ENCODE measurements at places on chromosomes 13 and 19.

GRCh38 chr13:79455331-79455730, 25.6 kb upstream of the NDFIP2 start:
- DNase-seq, result no peak

DNA sequence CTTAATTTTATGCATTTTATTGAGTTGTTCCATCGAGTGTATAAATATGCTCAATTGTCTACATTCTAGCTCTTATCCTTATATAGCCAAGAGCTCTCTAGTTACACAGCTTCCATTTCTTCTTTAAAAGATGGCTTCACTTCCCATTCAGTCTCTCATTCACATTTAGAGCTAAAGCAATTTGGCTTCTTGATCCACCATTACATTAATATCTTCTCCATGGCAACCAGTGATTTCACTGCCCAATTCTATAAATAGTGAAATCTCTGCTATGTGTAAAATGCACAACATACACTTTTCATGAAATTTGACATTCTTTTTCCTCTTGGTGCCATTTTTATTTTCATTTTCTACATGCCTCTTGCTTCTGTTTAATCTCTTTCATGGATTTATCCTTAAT, 696.9 kb upstream of the ATXN8OS start:
- DNase-seq, result no peak

DNA sequence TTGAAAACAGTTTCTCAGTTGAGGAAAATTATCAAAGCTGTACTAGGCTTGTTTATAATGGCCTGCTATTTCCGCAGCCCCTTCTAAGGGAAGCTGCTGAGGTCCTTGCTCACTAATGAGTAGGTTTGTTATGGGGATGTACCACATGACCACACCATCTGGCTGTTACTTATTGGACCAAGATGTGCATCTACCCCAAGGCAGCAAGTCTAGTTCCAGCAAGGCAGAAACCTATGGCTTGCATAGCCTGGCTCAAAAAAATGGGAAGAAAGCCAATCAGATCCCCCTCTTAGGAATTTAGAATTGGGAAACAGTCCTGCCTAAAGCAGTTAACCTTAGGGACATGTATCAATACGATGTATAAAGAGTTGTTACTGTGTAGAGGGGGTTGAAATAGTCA, 186.5 kb upstream of the SPRY2 start:
- DNase-seq, result no peak

DNA sequence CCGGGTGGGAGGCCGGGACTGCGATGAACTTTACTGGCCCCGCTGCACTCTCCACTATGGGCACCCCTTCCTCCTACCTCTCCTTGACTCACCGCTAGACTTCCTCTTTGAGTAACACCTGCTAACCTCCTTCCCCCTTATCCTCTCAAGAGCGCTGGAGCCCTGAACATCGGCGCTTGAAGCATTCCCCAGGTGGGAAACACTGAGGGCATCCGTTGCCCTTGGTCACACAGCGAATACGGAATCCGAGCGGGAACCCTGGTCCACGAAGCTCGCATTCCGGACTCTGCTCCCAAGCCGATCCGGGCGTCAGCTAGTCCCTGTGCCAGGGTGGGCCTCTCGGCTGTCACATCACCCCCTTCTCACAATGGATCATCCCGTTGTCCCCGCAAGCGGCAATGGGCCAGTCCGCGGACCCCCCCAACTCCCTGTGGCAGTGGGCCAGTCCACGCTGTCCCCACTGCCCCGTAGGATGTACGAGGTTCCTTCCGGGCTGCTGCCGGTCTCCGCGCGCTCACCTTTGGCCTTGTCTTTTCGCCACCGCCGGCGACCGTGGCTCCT, 4.2 kb downstream of the LIPE start:
- DNase-seq, result peak; percentile 30

DNA sequence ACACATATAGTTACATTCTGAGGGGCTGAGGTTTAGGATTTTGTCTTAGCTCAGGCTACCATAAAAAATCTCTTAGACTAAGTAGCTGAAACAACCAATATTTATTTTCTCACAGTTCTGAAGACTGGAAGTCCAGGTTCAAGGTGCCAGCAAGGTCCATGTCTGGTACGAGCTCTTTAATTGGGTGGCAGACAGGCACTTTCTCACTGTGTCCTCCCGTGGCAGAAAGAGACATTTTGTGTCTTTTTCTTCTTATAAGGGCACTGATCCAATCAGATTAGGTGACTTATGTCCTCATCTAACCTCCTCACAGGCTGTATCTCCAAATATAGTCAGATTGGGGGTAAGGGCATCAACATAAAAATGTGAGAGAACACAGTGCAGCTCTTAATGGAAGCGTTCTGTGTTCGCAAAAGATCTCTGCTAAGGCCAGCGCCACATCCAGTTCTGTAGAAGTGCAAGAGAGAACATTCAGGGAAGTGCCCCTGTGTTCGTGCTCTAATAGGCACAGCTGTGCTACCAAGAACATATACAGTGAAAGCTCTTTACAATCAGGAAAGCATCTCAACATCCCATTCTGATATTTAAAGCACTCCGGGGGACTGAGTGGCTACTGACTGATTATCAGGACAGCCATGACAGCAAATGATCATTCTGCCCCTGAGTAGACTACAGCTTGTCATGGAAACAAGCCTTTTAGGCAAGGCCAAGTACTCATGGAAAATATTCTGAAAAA, 819.2 kb downstream of the LIG4 start:
- DNase-seq, result no peak

- DNase-seq, result no peak
These were observed 6.0 kb downstream of the EHD2 start for GRCh38 chr19:47719047-47719859.

DNA sequence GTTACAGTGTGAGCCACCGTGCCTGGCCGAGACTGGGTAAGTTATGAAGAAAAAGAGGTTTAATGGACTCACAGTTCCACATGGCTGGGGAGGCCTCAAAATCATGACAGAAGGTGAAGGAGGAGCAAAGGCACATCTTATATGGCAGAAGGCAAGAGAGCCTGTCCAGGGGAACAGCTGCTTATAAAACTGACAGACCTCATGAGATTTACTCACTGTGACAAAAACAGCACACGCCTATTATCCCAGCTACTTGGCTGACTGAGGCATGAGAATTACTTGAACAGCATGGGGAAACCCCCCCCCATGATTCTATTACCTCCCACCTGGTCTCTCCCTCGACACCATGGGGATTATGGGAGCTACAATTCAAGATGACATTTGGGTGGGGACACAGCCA, 23.4 kb upstream of the ZNF561 start:
- no peak for DNase-seq

- DNase-seq, result no peak
These were observed 13.3 kb downstream of the ZC3H4 start for GRCh38 chr19:47100290-47100689.

DNA sequence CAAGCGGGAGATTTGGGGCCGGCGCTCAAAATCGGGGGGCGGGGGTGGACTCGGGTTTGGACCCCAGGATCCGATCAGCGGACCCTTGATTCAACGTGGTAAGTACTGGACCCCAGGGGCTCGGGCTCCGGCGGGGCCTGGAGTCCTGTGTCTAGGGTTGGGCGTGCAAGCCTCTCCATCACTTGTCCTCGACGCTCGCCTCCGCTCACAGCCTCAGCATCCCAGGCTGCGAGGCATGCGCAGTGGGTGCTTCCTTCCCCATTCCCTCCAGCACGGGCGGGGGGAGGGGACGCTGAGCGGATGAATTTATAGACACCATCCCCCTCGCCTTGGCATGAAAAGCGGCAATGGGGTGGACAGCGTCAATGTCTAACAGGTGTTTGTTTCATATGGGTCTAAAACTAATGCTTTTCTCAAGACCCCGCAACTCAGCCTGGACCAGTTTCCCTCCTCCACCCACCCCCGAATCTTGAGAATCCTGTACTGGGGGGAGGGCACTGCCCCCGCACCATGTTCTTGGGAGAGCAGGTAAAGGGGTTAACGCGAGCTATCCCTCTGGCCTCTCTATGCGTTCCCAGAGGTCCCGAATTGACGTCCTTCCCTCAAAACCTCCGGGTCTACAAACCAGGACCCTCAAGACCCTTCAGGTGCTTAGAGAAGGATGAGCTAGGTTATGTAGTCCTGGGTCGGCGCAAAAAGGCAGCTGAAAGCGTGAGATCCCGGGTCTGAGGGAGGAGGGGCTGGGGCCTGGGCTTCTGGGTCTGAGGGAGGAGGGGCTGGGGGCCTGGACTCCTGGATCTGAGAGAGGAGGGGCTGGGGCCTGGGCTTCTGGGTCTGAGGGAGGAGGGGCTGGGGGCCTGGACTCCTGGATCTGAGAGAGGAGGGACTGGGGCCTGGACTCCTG, 579 bp downstream of the CPT1C start:
- no peak for DNase-seq

GRCh38 chr19:56896095-56896494, 55.6 kb upstream of the PEG3 start:
- DNase-seq, result no peak

- DNase-seq, result peak; percentile 17
These were observed 558 bp downstream of the MZT1 start for GRCh38 chr13:72726726-72727416.

GRCh38 chr13:22049384-22049783, 378.5 kb downstream of the FGF9 start:
- no peak for DNase-seq

- DNase-seq, result no peak
These were observed 64.0 kb downstream of the RXFP2 start for GRCh38 chr13:31803311-31803710.

DNA sequence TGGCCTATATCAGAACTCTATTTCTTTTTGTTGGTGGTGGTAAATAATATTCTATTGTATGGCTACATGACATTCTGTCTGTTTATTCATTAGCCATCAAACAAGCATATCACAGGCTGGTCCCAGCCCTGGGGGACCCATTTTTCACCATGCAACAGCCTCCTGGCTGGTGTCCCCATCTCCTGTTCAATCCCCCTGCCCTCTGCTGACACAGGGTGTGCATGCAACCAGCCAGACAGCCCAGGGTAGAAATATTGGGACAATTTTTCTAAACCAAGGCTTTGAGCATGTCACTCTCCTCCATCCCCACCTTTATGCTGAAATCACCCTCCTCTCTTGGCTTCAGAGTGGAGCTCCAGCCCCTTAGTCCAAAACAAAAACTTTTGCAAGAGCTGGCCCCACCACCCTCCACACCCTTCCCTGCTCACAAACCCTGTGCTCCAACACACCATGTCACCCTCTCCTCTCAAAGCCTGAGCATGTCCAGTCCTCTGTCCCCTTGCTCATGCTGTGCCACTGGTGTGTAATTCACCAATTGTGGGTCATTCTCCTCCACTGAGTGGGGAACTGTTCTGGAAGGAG, 153.0 kb upstream of the UQCRFS1 start:
- no peak for DNase-seq

DNA sequence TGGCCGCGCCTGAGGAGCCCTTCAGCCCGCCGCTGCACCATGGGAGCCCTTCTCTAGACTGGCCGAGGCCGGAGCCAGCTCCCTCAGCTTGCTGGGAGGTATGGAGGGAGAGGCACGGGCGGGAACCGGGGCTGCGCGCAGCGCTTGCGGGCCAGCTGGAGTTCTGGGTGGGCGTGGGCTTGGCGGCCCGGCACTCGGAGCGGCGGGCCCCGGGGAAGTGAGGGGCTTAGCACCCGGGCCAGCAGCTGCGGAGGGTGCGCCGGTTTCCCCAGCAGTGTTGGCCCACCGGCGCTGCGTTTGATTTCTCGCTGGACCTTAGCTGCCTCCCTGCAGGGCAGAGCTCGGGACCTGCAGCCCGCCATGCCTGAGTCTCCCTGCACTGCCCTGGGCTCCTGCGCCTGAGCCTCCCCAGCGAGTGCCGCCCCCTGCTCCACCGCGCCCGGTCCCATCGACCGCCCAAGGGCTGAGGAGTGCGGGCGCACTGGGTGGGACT, 1890.0 kb upstream of the PCDH20 start:
- no peak for DNase-seq

DNA sequence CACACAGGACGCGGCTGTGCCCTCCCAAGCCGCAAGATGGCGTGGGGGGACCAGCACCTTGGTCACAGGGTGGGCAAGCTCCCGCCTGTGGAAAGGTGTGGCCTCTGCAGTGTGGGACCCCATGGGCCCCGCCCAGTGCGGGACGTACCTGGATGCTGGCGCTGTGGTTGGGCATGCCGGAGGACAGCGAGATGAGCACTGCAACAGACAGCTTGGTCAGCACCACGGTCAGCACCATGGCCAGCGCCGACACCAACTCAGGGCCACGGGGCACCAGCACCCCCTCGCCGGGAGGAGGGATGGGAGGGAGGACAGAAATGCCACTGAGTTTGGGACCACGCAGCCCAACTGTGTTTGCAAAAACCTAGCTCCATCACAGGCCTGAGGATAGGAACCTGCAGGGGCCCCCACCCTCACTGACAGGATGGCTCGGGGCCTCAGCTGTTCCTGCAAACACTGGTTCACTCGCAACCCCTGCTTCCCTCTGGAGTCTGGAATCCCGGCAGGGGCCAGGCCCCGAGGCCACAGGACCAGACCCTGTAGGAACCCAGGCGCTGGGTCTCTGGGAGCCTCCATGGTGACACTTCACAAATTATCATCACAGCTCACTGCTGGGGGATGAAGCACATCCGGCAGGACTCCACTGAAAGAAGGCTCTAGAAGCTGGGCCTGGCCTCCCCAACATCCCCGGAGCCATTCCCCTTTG, 27.1 kb downstream of the IZUMO4 start:
- DNase-seq, result no peak

- DNase-seq, result peak; percentile 23
These were observed 18.8 kb downstream of the PDCD5 start for GRCh38 chr19:32599736-32600157.

GRCh38 chr19:58395220-58395978, at the start of gene RNF225:
Gene RNF225 (plus strand): TSS chr19:58395656. CDS start chr19:58396090, 434 bp downstream.
- peak; percentile 23 for DNase-seq

DNA sequence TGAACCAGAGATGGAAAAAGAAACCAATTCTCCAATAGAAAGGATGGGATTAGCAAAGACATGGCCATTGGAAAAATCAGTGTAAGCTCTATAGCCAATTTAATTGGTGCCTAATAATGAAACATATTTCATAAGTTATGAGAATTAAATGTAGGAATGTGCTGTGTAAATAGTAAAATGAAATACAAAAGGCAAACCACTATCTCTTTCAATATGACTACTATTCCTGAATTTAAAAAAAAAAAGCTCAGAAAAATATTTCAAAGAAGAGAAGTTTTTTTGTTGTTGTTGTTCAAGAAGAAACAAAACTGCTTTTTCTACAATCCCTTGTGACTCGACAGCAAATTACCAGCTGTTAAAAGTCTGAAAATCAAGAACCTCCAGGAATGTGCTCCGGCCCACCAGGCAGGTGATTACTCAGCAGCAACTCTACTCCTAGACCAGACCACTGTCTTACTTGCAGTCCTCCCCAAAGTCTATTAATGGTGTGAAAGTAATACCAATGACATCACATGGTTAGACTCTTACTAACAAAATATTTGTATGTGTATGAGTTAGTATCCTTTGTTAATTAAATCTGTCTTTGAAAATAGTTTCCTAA, 362.4 kb downstream of the KCTD12 start:
- DNase-seq, result no peak

- no peak for DNase-seq
These were observed 19.6 kb downstream of the KLF12 start for GRCh38 chr13:74114641-74115040.

GRCh38 chr19:45474606-45475521, 7.1 kb downstream of the FOSB start:
- DNase-seq, result no peak

- no peak for DNase-seq
These were observed 518.5 kb downstream of the FGF9 start for GRCh38 chr13:22189176-22190048.
